ENCODE measurements at places on chromosomes 12 and 14. TPM values are rescaled to one million over a fixed set of nuclear protein-coding genes. Genes with fewer than 3 reads are reported as not detected.

AQP6 gene
- not detected for total RNA-seq

COCH gene
- total RNA-seq = 0.51 TPM

RD3L gene
- total RNA-seq = not detected

CMA1 gene
- not detected for total RNA-seq

PNP gene
- 134 TPM for total RNA-seq

CCDC177 gene
- total RNA-seq = not detected

SIX1 gene
- total RNA-seq = 1.2 TPM

OTX2 gene
- total RNA-seq = not detected

SYT10 gene
- not detected for total RNA-seq

TPPP2 gene
- not detected for total RNA-seq

BIN2 gene
- 187 TPM for total RNA-seq

TBX3 gene
- not detected for total RNA-seq

KERA gene
- not detected for total RNA-seq

P2RX7 gene
- 12.0 TPM for total RNA-seq

KRT82 gene
- total RNA-seq = not detected

RACGAP1 gene
- 112 TPM for total RNA-seq

TAS2R7 gene
- total RNA-seq = not detected

WNT1 gene
- not detected for total RNA-seq

KRT78 gene
- total RNA-seq = not detected

All from T-helper 1 cell treated with Interleukin-12 subunit alpha and Interleukin-12 subunit beta and Interleukin-4 antibody, amounts not matched to agents 30 ng/mL and 1 ng/mL, for 36 hours (primary cell).